H1 (cell line): ENCODE measurements at places on chromosomes 6 and 20. TPM values are rescaled to one million over a fixed set of nuclear protein-coding genes. Genes with fewer than 3 reads are reported as not detected.

GRCh38 chr6:42429042-42429585 is 22.6 kb downstream of the TRERF1 start:
- DNase-seq, result peak; percentile 36

GRCh38 chr6:143601504-143601903 is 76.3 kb upstream of the PHACTR2 start:
- no peak for DNase-seq

DNA sequence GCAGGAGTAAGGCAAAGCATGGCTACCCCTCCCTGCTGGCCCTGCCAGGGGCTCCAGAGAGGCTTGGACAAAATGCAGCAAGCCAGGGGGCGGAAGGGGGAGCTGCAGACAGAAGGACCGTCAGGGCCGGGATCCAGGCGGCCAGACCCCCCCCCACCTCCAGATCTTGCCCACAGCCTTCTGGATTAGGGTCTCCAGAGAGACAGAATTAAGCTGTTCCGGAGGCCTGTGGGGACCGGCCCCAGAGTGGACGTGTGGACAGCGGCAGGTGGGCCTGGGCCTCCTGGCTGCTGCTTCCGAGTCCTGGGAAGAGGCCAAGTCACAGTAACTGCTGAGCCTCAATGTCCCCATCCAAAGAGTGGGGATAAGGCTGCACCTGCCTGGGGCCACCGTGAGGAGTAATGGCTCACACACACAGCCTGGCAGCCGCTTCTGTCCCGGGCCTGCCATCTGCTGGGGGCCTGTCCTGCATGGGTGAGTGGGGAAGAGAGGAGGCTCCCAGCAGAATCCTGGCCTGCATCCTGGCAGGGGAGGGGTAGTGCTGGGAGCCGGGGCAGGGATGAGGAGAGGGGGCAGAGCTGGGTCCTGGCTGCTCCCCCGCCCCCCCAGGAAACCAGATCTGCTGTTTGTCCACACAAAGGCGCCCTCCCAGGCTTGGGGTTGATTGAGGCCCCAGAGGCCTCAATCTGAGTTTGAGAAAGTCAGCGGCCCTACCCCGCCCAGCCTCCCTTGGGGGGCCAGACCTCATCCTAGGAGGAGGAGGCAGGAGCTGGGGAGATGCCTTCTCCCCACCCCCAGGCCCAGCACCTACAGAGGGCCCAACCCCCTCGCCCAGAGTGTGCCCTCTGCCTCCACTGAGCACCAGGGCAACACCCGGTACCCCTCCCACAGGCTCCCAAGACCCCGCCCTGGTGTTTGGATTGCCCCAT is 3.9 kb downstream of the LAMA5 start:
- no peak for DNase-seq

DNA sequence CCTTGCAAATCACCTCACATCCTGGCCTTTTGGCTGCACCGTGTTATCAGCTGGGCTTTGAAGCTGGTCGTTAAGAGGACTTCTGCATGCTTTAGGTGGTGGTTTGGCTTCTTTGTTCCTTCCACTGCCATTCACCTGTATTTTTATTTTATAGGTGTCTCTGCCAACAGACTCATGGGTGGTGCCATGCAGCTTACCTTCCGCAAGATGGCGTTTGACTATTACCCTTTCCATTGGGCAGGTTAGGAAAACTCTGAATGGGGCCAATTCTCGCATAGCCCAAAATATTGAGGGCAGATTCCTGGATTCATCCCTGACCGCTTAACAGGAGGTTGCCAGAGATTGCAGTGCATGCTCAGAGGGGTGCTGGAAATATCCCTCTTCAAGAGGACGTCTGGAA is 32.4 kb downstream of the TAF11 start:
- no peak for DNase-seq

DNA sequence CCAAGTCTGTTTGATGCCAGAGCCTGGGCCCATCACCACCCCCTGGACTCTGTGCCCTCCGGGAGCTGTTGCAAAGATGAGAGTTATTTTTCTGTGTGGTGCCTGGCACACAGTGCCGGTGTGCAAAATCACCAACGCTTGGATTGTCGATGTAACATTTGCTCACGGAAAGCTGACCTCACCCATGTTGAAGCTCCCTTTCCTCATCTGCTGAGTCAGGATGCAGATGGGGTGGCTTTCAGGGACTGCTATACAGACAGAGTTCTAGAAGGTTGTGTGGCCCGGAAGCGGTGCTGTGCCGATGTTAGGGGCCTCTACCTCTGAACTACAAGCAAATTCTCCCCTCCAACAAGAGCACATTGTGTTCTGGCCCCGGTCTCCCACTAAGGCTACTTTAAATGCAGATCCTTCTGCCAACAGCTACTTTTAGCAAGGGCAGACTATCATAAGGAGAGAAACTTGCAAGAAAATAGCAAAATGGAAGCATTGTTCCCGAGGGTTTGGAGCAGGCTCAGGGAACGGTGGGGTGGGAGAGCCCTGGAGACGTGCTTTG is 34.0 kb downstream of the EYA2 start:
- DNase-seq, result no peak

The GABRR2 gene
- not detected in 2 replicates for total RNA-seq

The ACTL10 gene
- not detected in 2 replicates for total RNA-seq
